ENCODE measurements at places on chromosomes 16 and 17.

DNA sequence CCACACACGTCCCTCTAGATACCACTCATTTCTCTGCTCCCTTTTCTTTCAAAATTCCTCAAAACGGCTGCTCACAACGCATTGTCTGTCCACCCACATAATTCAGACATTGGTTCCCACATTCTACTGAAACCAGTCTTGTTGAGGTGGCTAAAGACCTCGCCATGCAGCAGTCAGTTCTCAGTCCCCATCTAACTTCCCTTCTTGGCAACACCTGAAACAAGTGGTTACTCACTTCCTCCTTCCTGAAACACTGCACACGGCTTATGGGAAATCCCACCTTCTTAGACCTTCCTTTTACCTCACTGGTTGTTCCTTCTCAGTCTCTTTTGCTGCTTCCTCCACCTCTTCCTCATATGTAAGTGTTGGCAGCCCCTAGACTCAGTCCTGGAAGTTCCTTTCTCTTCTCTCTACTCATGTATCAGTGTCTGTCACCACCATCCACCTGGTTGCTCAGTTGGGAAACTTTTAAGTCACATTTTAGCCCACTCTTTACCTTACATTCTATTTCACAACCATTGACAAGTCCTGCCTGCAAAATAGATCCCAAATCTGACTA lies 277.1 kb downstream of the CEP112 start:
- peak; percentile 10 for DNase-seq

- no peak for DNase-seq
Measured at GRCh38 chr17:75124819-75125162, 6.8 kb downstream of the NT5C start.

DNA sequence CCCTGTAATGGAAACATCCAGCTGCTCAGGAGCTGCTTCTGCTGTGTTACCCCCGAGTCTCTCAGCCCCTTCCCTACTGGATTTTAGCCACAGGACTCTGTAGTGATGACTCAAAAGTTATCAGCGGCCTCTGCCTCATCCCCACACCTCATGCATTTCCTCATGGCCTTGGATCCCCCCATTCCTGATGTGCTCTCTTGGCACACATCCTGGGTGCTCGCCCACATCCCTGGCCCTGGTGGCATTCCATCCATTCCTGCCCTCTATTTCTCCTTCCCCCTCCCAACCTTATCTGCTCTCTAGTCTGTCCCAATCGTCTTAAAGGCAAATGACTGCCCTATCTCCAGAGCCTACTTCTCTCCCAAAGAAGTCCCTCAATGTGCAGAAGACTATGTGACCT lies 24.6 kb downstream of the MARF1 start:
- DNase-seq: no peak

GRCh38 chr16:66899945-66900710 lies 18.6 kb downstream of the CDH16 start:
- peak; percentile 0 for DNase-seq

- DNase-seq: no peak
Measured at GRCh38 chr17:61235001-61235826, 164.4 kb upstream of the TBX2 start.

DNA sequence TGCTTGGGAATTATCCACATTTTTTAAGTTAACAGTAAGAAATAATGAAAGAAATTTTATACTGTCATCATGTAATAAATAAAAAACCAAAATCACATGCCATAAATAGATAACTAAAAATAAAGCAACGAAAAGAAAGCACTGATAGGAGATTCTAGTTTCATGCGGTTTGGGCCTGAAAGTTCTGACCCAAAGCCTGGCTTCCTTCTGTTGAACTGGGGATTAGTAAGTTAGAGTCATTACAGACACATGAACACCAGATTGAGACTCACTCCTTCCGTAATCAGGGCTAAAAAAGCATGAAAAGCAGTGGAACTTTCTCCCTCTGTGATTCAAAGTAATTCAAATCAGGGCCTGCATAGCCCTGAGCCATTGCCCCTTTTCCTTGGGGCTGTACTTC lies 13.2 kb upstream of the SLC6A2 start:
- no peak for DNase-seq

GRCh38 chr16:50457423-50457822 lies 88.6 kb upstream of the BRD7 start:
- no peak for DNase-seq

GRCh38 chr16:27177031-27177774 lies 26.1 kb upstream of the KDM8 start:
- no peak for DNase-seq

- DNase-seq: peak; percentile 63
Measured at GRCh38 chr16:1125471-1125870, 27.4 kb upstream of the CACNA1H start.

DNA sequence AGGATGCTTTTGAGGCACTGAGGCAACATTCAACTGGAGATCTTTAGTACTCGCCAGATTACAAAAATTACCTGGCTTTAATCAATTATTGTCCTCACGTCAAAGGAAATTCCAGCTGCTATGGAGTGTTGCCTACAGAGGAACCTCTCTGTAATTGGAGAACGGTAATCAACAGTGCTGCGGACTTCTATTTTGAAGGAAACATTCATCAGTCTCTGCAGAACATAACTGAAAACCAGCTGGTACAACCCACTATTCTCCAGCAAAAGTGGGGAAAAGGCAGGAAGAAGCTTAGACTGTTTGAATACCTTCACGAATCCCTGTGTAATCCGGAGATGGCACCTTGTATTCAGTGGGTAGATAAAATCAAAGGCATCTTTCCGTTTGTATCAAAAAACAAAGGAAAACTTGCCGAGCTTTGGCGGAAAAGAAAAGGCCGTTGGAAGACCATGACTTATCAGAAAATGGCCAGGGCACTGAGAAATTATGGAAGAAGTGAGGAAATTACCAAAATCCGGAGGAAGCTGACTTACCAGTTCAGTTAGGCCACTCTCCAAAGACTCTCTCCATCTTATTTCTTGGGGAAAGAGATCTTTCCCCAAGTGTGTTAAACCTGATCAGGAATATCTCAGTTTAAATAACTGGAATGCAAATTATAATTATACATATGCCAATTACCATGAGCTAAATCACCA lies 3.0 kb downstream of the SLC35G3 start:
- DNase-seq: no peak

GRCh38 chr17:39100530-39100929 lies 50.9 kb downstream of the PLXDC1 start:
- DNase-seq: no peak

DNA sequence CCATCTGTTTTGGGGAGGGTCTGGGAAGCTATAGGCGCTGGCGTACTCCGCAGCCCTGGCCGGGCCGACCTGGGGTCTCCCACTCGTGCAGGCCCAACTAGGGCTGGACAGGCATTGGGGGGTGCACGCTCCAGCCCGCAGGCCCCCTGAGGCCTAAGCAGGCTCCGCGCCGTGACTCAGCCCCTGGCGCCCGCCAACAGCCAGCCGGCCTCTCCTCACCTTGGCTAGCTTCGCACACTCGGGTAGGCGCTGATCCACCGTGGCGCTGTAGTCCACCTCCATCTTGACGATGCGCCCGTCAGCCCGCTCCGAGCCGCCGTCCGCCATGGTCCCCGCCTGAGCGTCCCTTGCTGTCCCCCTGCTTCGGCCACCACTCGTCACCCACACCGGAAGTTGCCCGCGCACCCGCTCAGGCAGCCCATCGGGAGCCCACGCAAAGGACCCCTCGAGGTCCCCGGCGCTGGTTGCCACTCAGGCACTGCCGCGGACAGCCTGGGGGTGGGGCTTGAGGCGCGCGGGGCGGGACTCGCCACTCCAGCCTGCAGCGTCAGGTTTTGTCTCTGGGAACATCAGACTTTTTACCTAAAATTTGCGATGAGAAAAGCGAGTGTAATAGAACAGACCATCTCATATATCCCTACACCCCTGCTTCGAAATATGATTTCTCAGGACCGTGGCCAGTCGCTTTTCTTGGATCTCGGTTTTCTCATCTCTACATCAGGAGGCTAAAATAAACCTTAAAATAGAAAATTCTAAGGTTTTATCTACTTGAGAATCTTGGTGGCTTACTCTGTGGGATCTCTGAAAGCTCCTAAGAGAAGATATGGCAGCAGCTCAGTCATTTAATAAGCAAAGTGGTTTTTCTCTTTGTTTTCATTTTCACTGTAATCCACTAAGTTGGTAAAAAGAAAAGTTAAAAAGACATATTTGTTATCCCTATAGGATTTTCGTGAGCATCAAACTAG lies at the start of gene PSMD12:
PSMD12 (minus strand) TSS at position 385 of the 965 bp plus-strand sequence; CDS start at position 327, 58 bp downstream.
- peak; percentile 89 for DNase-seq

- DNase-seq: no peak
Measured at GRCh38 chr16:69087161-69087581, 18.3 kb upstream of the HAS3 start.

DNA sequence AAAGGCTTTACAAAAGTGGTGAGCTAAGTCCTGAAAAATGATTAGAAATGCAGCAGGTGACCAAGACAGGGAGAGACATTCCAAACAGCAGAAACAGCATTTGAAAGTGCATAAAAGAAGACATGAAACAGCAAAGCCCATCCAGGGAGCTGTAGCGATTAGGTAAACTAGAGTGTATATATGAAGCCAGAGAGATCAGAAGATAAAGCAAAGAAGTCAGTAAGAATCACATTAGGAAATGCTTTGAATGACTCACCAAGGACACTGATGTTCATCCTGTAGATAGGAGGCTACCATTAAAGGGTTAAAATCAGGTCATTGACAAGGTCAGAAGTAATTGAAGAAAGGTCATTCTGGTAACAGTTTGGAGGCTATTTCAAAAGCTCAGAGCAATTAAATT lies 27.6 kb upstream of the VAT1L start:
- DNase-seq: no peak

- DNase-seq: no peak
Measured at GRCh38 chr16:47694543-47694942, 233.4 kb downstream of the PHKB start.

DNA sequence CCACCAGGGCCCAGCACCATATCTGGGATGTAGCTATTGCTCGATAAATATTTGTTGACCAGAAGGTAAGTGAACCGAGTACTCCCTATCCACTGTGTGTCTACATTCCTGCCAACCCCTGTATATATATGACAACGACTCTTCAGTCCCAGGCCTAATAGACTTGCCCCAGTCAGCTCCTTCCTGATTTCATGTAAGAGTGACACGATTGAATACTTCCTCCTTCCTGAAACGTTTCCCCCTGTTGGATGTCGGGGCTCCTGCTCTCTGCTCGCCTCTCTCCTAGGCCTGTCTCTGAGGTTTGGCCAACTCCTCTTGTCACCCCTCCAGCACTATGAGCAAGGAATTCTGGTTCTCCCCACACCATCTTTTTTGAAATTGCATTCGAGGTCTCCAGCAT lies 178.9 kb downstream of the PRKCA start:
- no peak for DNase-seq

DNA sequence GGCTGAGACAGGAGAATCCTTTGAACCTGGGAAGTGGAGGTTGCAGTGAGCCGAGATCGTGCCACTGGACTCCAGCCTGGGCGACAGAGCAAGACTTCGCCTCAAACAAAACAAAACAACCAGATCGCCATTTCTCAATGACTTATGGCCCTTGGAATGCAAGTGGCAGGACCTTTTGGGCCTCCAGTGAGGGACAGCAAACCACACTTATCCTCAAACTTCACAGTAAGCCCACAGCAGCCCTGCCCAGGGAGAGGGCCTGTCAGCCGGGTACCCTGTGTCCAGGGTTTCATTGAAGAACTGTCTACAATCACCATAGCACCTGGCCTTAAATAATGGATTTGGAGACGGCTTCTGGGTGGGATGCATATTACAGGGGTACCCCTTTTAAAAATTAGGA lies 11.7 kb downstream of the TRAF4 start:
- DNase-seq: no peak

- DNase-seq: no peak
Measured at GRCh38 chr17:5329784-5330557, 47.9 kb downstream of the RABEP1 start.

All from GM12891 (cell line).